Activated CD8-positive, alpha-beta memory T cell treated with anti-CD3 and anti-CD28 coated beads for 48 hours (primary cell): ENCODE measurements at places on chromosomes 6 and 20.

- no peak for DNase-seq
These were observed 36.9 kb upstream of the PLCB4 start for GRCh38 chr20:9031991-9032390.

DNA sequence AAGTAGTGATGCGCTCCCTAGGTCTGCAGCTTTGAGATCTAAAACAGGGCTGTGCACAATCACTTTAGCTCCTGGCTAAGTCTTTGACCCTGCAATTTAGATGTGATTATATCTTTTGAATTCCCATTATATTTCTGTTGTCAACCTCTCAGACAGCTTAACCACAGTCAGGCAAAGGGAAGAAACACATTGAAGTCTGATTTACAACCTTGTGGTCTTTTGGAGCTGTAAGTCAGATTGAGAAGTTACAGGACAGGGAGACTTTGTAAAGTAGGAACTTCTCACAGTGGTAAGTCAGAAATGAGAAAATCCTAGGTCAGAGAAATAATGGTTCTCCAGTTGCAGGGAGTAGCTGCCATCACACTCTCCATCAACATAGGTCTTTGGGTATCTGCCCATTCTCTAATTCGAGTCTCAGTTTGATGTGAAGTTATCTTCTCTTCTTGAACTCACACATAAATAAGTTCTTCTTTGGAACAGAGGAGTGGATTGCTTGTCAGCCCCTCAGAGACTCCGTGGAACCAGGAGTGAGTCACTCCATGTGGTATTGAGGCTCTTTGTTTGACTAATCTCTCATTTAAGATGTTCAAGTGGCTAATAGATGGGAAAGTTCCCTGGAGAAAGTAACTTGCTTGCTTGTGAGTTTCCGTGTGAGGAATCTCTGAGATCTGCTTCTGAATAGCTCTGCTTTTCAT is 35.0 kb upstream of the SGK1 start:
- DNase-seq = no peak

DNA sequence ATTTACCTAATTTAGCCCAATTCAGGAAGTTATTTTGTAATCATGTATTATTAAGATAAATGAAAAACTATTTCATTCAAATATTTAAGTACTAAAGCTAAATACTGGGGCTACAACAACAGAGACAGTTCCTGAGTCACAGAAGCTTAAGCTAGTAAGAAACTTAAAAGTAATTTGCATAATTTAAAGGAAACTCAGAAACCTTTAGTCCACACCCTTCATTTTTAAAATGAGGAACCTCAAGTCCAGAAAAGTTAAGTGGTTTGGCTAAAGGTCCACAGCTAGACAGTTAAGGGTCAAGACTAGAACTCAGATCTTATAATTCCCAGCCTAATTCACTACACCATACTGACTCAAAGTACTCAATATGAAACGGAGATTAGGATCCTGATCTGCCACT is 7.2 kb downstream of the LMBRD1 start:
- no peak for DNase-seq

DNA sequence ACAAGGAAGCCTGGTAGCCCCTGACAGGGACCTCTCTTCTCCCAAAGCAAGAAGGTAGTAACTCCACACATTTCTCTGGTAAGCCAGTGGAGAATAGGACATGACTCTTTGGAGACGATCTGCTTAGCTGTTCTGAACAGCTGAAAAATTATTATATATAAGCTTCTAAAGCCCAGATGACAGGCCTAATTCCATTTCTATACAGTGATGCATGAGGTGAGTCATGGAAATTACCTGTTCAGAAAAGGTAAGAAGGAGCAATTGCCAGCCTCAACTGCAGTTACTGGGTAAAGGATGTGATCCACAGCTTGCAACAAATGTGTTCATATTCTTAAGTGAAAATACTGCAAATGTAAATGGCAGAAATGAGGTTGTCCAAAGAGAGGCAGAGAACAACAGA is 54.0 kb downstream of the PREP start:
- no peak for DNase-seq

DNA sequence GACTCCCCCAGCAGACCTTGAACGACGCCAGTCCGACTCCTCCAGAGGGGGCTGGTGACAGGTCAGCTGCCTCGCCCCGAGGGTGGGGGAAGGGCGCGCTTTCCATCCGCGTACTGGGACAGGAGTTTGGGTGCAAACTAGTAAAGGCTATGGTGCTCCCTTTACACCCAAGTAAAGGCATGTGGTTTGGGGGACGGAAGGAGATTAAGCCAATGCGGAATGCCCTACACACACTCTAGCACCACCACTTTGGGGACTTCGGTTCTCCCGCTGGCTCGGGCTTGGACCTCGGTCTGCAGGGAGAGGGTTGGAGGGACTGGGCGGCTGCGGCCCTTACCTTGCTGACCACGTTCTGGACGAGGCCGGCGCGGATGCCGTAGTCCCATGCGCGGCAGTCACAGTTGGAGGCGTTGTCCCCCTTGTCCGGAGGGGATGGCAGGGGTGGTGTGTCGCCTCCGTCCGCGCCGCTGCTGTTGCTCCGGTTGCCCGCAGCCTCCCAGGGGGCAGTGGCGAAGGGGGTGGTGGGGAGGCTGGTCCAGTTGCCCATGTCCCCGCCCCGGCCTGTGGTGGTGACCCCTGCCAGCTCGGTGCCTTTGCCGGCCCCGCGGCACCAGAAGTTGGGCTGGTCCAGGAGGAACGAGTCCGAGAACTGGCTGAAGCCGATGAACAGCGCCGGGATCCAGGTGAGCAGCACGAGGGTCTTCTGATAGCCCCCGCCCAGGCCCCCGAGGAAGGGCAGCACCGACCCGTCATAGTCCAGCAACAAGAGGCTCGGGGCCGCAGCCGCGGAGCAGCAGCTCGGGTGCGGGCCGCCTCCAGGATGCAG is 1.1 kb downstream of the SLC22A23 start:
- DNase-seq = no peak

GRCh38 chr6:134426623-134427022 is 108.7 kb upstream of the SGK1 start:
- DNase-seq = no peak

DNA sequence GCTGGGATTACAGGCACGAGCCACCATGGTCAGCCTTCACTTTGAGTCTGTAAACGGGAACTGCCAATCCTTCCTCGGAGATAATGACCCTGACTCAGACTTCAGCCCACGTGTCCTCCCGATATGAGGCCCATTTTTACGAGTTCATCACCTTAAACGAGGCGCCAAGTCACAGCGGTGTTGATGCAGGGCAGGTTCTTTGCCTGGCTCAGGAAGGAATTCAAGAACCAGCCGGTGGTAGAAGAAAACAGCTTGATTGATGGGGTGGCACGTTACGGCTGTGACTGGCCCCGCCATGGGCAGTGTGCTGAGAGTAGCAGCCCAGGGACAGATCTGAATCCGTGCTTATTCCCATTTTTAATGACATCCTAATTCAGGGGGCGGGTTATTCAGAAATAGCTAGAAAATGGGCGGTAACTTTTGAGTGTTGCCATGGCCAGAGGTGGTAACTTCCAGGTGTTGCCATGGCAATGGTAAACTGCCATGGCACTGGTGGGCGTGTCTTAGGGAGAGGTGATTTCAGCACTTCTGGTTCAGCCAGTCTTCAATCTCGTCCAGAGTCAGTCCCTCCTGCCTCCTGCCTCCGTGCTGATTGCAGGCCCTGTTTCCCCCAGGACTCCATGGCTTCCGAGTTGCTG is 9.1 kb upstream of the MAP1LC3A start:
- DNase-seq = no peak

GRCh38 chr6:3290149-3290930 is 31.6 kb downstream of the PSMG4 start:
- DNase-seq = no peak

DNA sequence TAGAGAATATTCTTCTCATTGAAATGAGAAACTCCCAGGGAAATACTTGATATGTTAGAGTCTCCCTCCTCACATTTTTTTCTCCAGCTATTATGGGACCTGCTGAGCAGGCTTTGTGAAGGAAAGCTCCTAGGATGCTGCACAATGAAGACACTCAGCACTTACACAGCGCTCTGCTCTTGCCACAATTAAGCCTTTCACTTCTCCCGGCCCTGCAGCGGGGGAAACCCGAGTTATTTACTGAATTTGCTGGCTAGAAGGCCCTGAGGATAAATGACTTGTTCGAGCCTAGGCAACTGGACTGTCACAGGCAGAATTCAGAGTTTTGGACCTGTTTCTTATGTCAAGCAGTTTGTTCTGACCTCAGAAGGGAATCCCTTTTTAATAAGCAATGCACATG is 102.0 kb downstream of the MAP3K7 start:
- no peak for DNase-seq

DNA sequence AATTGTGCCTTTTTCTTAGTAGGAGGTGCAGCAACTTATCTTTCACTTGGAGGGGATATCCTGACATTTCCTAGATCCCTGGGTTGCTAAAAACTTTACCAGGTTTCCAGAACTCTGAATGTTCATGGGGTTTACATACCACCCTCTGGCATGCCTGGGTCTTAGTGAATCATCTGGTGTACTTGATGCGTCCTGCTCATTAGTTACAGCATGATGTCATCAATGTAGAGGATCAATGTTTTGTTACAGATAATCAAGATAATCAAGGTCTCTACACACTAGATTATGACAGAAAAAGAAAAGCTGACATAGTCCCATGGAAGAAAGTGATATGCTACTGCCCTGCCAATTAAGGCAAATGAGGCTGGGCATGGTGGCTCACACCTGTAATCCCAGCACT is 27.0 kb downstream of the FITM2 start:
- no peak for DNase-seq

DNA sequence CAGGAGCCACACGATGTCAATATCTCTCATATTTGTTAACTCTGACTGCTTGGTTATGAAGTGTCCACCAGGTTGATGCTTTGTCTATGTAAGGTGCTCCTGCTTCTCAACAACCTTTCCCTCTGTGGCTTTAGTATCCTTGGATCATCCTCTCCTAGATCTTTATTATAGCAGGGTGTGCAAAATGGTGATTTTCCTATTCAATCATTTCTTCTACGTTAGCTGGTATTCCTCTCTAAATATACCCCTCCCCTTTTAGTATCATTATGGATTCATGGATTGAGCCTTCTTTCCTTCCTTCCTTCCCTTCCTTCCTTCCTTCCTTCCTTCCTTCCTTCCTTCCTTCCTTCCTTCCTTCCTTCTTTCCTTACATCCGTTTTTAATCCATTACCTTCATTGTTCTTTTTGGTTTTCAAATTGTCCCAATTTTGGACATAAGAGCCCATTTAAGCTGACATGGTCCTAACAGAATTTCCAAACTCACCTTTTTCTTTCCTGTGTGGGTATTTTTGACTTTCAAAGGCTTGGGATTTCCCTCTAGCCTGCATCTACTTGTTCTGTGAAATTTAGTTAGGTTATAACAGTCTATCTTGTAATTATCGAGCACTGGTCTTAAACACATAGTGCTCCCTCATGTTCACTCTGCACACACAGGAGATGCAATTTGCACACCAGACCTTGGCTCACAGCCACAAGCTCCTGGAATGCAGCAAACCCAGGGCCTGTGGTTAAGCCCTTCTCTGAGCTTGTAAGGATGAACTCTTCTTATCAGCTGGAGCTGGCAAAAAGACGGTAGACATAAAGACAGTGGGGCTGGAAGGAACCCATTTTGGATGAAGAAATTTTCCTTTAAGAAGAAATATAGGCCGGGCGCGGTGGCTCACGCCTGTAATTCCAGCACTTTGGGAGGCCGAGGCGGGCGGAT is 109.9 kb downstream of the SLC24A3 start:
- DNase-seq = no peak

DNA sequence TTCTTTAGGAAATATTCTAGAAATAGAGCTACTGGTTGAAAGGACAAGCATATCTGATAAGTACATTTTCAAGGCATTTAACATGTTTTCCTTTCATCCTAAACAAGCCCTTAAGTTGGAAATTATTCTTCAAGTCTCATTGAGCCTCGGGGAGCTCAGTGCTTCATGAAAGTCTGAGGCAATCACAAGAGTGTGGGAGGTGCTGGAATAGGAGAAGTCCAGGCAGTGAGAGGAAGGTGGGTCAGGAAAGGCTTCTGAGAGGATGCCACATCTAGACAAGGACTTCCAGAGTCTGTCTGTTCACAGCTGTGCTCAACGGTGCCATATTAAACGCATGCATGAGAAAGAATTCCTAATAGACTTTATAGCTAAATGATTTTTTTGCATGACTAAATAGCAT is 69.8 kb downstream of the CD83 start:
- no peak for DNase-seq

- DNase-seq = no peak
These were observed 4.7 kb downstream of the RNASET2 start for GRCh38 chr6:166951670-166952060.

- no peak for DNase-seq
These were observed 119.0 kb upstream of the PRSS16 start for GRCh38 chr6:27128311-27129094.

DNA sequence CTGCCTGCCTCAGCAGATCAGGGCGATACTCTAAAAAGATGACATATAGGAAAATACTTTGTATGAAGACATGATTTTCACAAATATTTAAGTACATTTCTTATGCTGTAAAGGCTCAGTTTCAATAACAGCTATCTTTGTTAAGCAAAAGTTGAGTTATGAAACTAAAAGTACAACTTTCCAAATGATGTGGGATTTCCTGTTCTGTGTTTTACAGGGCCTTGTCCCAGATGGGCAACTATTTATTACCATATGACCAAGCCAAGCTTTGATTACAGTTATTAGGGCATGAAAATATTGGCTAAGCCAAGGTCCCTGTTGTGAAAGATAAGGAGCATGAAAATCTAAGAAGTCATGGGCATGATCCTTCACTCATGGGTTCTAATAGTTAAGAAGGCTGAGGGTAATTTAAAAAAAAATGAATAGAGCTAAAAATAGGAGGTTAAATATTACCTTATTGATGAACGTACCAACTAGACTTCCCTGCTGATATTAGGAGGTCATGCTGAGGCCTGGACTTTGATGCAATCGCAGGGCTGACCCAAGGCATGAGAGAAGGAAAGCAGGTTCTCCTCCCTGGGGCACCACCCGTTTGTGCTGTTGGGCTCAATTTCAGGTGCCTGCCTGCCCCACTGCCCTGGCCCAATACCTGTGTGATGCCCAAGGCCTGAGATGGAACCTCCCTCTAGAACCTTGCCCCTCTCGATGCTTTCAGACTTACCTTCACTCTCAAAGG is 294.4 kb upstream of the PRDM1 start:
- no peak for DNase-seq

DNA sequence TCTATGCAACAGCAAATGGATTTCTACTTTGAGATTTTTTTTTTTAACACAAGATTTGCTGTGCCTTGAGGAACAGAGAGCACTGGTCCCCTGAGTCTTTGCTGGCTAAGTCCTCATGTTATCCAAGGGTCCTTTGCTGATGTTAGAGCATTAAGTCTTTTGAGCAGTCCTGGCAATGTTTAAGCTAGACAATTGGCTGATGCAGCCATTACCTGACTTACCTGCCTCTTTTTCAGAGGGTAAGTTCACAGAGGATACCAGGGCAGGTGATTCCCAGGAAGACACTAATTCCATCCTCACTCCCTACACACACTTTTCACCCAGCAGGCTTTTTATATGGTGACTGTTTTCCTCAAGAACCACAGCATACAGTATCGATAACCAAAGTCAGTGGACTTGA is 337.7 kb downstream of the HDGFL1 start:
- no peak for DNase-seq

GRCh38 chr6:151289399-151290007 is 49.7 kb downstream of the AKAP12 start:
- DNase-seq = no peak

GRCh38 chr6:132607544-132608233 is 16.4 kb downstream of the TAAR2 start:
- no peak for DNase-seq

- DNase-seq = no peak
These were observed 3.2 kb downstream of the PTPN1 start for GRCh38 chr20:50513169-50514034.

- no peak for DNase-seq
These were observed 42.9 kb downstream of the PHACTR3 start for GRCh38 chr20:59647271-59647670.
